LNCaP clone FGC (cell line): ENCODE measurements at places on chromosomes 3 and 15.

DNA sequence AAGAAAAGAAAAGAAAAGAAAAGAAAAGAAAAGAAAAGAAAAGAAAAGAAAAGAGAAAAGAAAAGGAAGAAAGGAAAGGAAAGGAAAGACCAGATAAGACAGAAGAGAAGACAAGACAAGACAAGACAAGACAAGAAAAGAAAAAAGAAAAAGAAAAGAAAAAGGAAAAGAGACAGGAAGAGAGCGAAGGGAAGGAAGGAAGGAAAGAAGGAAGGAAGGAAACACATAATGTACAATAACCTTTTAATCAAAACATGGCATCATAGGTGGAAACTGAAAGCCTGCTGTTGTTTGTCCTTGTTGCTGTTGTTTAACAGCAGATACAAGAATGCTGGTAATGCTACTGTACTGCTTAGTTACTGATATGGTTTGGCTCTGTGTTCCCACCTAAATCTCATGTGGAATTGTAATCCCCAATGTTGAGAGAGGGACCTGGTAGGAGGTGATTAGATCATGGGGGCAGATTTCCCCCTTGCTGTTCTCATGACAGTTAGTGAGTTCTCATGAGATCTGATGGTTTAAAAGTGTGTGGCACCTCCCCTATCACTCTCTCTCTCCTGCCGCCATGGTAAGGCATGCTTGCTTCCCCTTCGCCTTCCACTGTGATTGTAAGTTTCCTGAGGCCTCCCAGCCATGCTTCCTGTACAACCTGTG lies 67.3 kb downstream of the MCF2L2 start:
- no peak for DNase-seq

GRCh38 chr3:6177417-6177816 lies 683.5 kb upstream of the GRM7 start:
- no peak for DNase-seq

GRCh38 chr15:48695088-48695826 lies 49.7 kb upstream of the FBN1 start:
- DNase-seq: no peak

GRCh38 chr3:187900993-187901755 lies 155.9 kb upstream of the BCL6 start:
- DNase-seq: no peak

- DNase-seq: no peak
Observed at GRCh38 chr15:31160740-31161495, 59.4 kb upstream of the TRPM1 start.

GRCh38 chr3:171977860-171978259 lies 61.5 kb upstream of the FNDC3B start:
- no peak for DNase-seq

- DNase-seq: no peak
Observed at GRCh38 chr3:183477801-183478456, 49.5 kb upstream of the MCF2L2 start.

DNA sequence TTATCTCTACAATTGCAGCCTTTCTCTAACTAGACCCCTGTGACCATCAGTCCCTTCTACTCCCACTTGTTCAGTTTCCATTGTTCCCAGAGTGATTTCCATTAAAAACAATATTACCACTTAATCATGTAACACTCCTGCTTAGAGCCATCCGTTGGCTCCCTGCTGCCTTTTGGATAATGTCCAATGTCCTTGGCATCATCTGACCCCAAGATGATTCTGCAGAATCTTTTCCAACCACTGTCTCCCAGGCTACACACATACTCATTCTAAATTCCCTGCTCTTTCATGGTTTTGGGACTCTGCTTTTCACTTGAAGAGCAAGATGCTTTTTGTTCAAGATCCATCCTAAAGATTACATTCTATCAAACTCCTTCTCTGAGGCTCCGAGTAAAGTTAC lies 7.1 kb downstream of the KCNH8 start:
- no peak for DNase-seq

DNA sequence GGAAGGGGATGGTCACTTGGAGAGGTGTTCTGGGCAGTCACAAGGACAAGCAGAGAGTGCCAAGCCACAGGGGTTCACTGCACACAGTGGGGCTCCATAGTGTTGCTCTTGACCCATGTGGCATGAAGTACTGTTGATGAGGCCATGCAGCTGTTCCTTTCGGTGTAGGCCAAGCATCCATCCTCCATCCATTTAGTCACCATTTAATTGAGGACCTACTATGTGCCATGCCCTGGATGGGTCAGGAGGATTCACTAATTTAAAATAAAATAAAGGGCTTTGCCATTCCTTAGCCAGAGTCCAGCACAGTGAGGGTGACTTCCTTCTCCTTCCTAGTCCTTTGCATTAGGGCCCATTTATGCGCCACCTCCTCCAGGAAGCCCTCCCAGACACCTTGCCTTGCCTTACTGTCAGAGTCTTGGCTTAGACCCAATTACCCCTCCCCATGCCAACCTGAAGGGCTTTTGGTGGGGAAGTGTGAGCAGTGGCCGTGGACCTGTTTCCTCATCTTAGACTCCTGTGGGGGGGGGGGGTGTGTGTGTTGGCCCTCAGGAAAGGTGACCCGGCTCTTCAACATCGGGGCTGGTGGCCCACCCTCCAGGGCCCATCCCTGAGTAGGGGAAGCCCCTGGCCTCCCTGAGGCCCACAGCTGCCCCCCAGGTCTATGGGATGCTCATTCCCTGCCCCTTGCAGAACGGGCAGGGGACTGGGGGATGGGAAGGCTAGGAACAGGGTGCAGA lies 25.6 kb downstream of the PSTPIP1 start:
- DNase-seq: no peak

GRCh38 chr3:150377601-150378300 lies 30.3 kb upstream of the TSC22D2 start:
- no peak for DNase-seq

DNA sequence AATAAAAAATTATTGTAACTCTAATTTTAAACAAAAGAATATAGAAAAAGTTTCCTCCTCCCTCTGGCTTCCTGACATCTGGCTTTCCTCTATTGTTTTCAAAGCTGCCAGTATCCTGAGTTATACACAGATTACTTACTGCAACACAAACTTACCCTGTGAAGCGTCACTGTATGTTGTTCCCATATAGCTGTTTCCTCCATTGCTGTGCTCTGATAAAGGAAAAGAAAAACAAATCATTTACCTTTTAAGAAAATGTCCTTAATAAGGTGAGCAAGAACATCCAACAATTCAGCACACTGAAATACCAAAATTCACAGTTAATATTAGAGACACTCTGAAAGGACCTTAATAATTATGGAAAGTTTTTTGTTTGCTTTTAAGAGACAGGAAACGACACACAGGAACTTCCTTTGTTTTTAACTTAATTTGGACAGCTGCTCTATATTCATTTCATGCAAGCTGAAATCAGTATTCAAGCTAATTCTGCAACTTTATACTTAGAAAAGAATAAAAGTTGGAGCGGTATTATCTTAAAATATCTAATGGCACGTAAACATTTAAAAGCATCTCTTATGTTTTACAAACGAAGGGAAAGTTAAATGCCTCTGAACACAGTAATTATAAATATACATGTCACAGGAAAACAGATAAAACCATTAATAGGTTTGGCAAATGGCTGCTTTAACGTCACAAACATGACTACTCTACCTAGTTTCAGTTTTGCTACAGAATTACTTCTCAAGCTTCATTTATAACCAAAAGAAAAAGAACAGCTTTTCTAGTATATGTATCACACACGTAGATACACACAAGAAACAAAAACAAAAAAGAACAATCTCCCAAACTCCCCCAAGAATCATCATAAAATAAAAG lies 21.5 kb downstream of the TJP1 start:
- no peak for DNase-seq
